CD4-positive, alpha-beta T cell treated with Interleukin-4 for 4 hours (primary cell): ENCODE measurements at places on chromosomes 2 and 18.

GRCh38 chr18:57649556-57650500 is 28.2 kb upstream of the NARS1 start:
- DNase-seq = no peak

- DNase-seq = peak; percentile 76
These were observed 9.5 kb upstream of the ZNF396 start for GRCh38 chr18:35386600-35387100.

DNA sequence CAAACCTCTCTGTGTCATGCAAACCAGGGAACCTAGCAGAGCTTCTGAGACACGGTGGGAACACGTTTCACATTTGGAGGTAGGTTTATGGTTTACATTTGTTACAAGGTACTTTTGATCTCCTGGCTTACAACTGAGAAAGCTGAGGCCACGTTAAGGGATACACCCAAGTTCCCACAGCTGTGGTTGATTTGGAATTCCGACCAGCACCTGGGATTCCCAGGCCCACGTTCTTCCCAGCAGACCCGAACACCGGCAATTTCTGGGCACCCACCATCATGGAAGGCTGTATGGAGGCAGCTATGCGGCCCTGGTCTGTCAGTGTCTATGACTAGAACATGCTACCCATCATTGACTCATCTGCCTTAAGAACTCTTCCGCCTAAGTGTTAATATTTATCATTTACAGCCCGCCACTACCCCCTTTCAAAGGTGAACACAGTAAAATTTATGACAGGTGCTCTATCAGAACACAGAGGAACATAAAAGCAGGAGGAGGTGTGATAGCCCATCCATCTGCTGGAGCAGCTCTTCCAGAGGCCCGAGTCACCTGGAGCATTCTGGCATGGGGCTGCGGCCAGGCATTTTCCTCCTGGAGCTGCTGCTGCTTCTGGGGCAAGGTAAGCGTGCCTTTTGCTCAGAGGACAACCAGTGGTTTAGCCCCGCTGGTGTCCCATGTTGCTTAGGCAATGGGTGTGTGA is at the start of gene PLB1:
Gene PLB1 (plus strand): TSS at position 510 of the 700 bp plus-strand sequence. CDS start 55 bp downstream, at position 565.
- DNase-seq = no peak

DNA sequence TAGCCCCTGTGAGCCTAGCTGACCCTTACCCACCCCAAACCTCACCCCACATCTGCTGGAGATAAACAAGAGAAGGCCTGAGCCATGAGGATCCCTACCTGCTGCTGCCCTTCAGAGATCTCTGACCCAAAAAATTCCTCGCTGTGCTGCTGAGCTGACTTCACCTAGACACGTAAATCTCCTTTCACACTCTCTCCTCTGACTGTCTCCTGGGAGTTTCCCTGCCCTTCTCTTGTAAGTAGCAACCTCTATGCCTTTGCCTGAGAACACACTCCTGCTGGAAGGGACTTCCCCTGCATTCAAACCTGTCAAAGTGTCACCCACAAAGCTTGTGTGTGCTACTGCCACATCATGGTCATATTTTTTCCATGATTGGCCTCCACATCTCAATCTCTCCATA is 134.2 kb upstream of the NOL4 start:
- no peak for DNase-seq

- no peak for DNase-seq
These were observed 23.6 kb downstream of the FAM171B start for GRCh38 chr2:186717320-186718007.

GRCh38 chr2:168912466-168912865 is 11.4 kb downstream of the G6PC2 start:
- no peak for DNase-seq

- no peak for DNase-seq
These were observed 165.5 kb downstream of the GFPT1 start for GRCh38 chr2:69221512-69221911.

DNA sequence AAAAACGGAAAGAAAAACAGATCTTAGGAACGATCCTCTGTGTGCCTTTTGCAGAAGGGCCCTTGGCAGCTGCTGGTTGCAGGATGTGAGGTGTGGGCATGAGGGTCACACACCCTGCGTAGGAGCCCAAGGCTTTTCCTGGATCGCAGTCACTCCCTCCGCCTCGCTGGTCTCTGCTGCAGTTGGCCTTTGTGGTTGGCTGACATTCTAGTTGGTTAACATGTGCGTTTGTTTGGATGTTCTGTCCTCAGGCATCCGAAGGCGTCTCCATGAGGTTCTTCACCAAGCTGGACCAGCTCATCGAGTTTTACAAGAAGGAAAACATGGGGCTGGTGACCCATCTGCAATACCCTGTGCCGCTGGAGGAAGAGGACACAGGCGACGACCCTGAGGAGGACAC is 61.7 kb downstream of the INPP5D start:
- DNase-seq = no peak

GRCh38 chr2:47050762-47051161 is 104.3 kb downstream of the STPG4 start:
- DNase-seq = no peak

GRCh38 chr2:240224676-240225075 is 84.2 kb upstream of the OTOS start:
- DNase-seq = no peak

GRCh38 chr2:238281826-238282480 is 6.5 kb downstream of the PER2 start:
- no peak for DNase-seq
